ENCODE measurements at places on chromosomes 1 and 21.
A peak's percentile ranks its signal among the peaks of the same experiment; 100 is the strongest.

DNA sequence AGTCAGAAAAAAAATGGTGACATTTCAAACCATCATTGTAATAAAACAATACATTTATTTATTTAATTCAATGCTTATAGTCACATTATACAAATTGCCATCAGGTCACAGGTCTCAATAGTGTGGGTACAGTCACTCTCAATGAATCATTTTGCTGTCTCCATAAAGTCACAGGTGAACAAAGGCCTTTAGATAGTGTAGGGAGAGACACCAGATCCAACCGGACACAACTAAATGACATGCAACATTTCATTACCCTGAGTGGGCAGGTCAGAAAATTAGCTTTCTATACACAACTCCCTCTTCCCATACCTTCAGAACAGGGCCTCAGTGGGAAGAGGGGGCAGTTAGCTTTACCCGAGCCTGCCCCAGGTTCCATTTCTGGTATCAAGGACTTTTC, 63.2 kb downstream of the STYXL2 start:
- no peak for DNase-seq

DNA sequence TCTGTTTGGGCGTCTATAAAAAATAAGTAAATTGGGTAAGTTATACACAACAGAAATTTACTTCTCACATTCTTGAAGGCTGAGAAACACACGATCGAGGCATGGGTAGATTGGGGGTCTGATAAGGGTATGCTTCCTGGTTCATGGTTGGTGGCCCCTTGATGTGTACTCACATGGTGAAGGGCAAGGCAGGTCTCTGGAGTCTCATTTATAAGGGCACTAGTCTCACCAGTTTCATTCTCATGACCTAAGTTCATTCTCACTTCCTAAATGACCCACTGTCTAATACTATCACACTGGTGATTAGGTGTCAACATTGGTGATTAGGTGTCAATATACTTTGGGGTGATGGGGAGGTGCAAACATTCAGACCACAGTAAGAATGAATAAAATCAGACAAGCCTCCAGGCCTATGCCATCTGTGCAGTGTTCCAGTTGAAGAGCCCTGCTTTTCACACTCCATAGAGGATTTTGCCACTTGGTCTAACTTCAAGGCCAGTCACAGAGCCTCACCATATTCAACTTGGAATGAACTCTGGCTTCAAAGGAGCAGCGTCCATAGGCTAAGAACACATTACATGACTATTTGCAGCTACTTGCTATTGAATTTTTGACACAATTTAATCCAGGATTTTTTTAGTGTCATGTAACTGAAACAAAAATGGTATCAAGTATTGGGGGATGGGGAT, 2.5 kb upstream of the GBP4 start:
- DNase-seq = no peak

DNA sequence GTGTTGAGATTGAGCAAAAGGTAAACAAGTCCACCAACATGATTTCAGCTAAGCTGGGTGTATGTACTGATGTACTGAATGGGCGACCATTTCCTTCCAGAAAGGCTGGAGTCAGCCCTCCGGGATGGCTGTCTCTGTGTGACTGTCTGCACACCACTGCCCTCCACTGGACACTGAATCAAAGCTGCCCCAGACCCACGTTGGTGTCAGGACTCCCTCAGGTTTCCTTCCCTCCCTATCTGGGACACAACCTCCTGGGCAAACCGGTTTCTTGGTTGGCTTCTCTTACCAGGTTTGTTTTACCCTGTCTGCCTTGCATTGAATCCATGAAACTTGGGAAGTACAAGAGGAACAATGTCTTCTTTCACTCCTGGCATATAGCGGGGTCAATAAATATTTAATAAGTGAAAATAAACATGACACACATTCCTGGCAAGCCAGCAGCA, 5.3 kb upstream of the SRP9 start:
- DNase-seq = peak; percentile 86

DNA sequence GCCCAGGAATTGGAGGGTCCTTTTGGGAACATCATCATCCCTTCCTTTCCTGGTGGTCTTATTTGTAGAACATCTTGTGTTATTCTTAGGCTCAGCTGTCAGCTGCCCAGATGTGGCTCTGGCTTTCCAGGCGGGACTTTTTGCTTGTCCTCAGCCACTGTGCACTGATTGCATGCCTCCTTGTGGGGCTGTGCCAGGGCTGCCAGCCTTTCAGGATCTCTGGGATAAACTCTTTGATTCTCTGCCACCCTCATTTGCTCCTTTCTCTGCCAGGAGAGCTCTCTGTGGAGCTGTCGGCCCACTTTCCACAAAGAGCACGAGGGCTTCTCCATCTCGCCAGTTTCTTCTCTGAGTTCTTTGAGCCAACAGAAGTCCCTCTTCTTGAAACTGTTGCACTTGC, 63.1 kb downstream of the PTPRU start:
- DNase-seq = no peak

- DNase-seq = no peak
Observed at GRCh38 chr21:32812035-32812434, 40.5 kb upstream of the PAXBP1 start.

DNA sequence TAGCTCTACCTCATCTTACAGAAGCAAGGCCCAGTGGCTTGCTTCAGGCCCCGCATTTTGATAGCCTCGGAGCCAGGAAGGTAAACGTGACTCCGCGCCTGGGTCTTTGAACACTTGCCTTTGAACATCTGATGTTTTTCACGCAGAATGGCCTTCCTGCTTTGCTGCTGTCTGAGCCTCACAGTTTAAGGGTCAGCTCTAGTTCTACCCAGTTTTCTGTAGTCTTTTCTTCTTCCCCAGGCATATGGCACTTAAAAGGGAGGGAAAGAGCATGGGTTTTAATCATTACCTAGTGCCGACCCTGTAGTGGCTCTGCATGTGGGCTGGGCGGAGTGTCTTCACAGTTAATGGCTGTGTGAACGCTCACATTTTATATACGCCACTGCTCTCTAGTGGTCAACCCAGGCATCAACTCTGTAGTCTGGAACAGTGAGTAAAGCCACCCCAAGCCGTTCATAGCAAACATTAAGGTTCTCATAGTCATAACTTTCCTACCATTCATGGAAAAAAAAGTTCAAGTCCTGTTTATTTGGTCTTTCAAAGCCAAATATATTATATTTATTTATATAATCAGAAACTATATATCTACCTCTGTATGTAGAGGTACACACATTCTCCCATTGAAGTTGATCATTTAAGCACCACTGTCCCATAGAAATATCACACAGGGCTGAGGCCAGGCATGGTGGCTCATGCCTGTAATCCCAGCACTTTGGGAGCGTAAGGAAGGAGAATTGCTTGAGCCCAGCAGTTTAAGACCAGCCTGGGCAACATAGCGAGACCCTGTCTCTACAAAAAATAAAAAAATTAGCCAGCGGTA, 78.1 kb downstream of the IER5 start:
- no peak for DNase-seq

DNA sequence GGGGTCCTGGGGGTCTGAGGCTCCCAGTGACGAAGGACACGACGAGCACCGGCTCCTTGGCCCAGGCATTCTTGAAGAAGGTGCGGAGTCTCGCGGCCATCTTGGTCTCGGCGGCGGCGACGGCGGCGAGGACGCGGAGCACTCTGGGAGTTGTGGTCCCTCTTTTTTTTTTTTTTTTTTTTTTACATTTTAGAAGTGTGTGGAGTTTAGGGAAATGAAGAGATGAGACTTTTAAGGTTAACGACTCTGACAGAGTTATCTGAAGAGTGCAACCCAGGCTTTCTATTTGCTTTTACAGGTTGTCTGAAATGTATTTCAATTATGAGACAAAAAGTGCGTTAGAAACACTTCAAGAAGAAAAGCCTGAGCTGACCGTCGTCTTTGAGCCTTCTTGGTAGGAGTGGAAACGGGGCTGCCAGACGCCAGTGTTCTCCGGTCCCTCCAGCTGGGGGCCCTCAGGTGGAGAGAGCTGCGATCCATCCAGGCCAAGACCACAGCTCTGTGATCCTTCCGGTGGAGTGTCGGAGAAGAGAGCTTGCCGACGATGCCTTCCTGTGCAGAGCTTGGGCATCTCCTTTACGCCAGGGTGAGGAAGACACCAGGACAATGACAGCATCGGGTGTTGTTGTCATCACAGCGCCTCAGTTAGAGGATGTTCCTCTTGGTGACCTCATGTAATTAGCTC, 9.7 kb downstream of the OR2B11 start:
- DNase-seq = peak; percentile 86

DNA sequence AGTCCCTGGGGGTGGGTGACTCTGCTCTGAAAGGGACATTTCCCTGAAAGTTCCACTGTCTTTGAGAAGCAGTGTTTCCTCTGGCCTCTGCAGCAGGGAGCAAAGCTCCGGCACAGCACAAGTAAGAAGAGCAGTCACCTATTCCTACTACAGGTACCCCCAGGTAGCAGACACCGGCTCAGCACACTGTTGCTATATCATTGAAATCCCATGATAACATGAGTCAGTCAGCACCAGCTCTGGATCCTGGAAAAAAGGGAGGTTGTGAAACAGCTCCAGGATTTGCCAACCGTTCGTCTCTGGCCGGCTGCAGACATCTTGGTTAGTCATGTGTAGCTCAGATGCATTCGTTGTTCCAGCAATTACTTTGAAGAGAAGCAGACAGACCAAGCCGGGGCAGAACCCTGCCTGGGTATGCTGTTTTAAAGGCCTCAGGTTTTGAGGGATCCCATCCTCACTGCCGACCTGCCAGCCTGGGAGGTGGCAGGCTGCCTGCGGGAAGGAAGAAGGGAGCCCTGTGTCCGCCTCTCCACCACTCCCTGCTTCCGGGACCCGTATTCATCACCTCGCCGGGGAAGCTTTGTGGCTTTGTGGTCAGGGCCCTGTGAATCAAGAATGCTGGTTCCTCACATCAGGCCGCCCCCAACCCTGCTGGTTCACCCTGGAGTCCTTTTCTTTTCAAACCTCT, 139.2 kb downstream of the CLIC6 start:
- no peak for DNase-seq

- peak; percentile 32 for DNase-seq
Observed at GRCh38 chr1:53598966-53599365, 139.8 kb downstream of the DMRTB1 start.
